ENCODE measurements at places on chromosomes 11 and 22.

DNA sequence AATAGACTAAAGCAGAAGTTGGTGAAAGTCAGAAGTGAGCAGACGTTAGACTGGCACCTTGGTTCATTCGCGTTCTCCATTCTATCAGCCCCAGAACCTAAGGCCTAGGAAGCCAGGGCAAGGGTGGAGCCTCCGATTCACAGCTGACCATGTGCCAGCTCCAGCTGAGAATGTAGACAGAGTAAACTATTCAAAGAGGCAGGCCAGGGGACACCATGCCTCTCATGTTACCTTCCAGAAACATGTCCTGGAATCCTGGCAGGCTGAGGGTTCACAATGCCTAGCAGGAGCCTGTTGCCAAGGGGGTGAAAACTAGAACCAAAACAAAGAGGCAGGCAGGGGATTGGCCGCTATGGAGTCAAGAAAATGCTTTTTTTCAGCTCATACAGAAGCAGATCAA lies 224.4 kb upstream of the POU2AF2 start:
- DNase-seq: no peak

DNA sequence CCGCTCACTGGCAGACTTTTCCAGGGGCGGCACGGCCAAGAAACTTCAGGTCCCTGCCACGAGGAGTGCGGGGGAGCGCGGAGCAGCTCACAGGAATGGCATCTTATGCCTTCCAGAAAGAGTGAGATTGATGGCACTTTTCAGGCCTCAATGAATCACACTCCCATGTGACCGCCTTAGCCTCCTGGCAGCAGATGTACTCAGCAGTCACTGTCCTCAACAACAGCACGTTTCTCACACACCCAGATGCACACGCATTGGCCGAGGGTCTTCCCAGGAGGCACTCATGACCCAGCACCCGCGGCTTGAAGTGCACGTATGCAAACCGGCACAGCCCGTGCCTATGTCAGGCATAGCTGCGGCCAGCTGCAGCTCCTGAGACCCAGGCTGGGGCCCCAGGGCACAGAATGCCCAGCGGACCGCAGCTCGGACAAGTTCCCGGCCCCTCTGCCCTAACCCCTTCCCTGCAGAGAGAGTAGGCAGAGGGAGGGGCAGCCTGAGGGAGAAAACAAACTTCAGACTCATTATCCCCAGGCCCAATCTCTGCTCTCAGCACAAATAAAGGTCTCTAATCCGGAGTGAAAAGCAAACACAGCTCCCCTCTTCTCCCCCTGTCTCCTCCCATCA lies 48.3 kb downstream of the RPUSD4 start:
- peak; percentile 93 for DNase-seq

DNA sequence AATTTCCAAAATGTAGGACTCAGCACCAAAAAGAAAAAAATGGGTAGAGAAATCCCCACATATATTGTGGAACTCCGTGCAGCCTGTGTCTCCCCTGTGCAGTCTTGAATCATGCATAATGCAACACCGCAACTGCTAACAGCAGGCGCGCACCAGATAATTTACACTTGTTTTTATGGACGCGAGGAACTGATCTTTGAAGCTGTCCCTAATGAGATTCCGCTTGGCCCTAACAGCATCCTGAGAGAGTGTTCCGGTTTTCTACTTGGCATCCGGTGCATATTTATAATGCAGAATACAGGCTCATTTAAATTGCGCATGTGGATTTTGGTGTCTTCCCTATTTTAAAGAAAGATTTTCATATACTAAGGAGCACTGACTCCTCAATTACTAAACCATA lies 21.1 kb downstream of the MPPED2 start:
- no peak for DNase-seq

- no peak for DNase-seq
Observed at GRCh38 chr11:94639901-94640721, 72.9 kb downstream of the PIWIL4 start.

DNA sequence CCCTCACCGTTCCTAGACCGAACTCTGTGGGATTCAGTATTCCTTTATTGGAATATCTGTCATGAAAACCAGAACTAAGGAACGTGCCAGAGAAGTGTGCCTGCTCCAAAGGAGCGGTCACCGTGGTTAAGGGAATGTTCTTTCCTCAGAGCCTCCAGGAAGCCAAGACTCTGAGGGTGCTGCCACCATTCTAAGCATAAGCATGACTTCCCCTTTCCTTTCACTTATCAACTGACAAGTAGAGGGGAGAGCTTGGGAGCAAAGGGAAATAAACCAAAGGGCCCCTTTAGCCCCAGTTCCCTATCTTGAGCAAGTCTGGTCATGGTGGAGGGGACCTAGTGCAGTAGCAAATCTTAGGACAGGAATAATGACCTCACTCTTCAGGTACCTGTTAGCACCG lies 26.8 kb downstream of the CTR9 start:
- DNase-seq: no peak

- DNase-seq: peak; percentile 37
Observed at GRCh38 chr11:8707541-8708191, 25.1 kb downstream of the RPL27A start.

DNA sequence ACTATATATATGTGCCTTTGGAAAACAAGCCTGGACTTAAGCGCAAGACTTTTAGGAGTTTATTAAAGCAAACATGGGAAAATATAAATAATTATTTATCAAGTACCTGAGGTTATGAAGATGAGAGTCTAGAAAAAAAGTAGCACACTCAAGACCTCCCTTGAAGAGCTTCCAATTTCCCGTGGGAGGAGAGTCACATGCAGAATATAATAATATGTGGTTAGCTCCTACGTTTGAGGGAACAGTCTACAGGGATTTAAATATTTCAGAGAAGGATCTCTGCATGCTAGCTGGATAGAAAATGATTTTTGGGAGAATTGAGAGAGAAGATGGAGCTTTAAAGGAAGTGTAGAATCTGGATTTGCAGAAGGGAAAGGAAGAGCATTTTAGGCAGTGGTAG lies 183.8 kb downstream of the SWAP70 start:
- DNase-seq: peak; percentile 63

DNA sequence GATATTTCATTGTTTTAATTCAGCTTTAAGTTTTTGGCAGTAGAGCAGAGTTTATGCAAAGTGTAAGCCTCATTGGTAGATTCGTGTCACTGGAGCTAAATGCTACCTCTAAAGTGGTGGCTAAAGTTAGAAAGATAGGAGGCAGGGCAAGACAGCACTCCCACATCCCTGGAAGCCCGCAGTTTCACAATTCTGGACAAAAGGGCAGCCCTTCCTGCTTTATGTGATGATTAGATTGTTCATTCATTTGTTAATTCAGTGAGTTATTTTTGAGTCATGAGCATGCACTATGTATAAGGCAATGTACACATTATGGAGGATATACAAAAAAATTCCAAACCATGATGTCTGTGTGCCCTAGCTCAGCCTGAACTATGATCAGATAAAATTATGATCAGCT lies 52.1 kb upstream of the EIF3M start:
- no peak for DNase-seq

GRCh38 chr11:113420808-113421207 lies 33.2 kb downstream of the ANKK1 start:
- no peak for DNase-seq

DNA sequence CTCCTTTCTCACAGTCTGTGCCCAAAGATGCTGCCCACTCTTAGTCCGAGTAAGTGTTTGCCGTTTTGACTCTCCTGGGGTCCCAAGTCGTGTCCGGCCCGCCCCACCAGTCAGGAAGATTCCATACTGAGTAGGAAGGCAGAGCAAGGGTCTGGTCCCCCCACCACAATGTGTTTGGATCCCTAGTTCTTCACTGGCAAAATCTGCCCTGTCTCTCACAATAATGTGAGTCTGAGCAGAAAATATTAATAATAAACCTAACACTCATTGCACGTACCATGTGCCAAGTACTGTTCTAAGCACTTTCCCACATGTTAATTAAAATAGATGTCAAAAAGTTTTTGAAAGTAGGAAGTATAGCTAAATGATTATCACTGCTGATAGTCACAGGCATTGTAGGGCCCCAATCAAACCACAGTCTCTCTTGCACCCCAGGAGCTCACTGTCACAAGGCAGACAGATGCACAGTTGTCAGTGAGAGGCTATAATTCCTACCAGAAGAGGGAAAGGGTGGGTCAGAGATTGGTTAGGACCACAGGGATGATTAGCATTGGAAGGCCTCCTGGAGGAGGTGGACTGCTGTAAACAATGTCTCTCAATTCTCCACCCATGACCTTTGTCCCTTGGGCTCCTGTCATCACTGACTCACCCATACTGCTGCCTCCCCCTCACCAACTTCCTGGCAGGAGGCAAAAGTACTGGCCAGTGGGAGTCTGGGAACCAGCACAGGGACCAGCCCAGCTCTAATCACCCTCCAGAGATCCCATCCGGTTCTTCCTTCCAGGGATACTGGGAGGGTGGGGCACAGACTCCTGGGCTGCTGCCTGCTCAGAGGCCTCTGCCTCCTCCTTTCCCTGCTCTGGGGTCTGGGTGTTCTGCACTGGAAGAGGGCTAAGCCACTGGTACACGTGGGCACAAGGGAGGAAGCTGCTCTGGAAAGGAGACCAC lies 1.0 kb upstream of the POLD4 start:
- peak; percentile 92 for DNase-seq

DNA sequence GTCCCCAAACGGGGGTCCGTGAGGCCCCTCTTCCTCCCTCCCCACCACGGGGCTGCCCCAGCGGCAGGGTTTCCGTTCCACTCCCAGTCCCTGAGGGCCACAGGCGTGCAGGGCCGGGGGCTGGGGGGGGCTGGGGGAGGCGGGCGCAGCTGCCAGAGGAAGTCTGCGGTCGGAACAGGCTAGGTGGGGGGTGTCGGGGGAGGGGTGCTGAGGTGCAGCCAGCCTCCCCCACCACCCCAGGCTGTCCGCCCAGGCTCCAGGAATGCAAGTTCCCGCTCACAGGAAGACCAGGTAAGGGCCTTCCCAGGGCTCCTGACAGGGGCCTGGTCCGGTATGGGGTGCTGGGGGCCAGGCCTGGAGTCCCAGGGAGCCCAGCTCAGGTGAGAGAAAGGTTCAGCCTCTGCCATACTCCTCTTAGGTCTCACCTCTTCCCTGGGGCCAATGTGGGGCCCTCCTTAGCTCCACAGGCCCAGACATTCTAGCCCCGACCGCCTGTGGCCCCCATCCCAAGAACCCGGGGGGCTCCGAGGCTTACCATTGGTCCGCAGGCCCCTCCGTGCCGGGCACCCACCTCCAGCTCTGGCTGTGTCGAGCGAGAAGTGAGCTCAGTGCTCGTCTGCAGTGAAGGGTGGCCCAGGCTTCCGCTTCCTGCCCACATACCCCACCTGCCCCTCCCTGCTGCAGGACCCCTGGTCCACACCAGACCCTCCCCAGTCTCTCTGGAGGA lies at the start of gene PTPRCAP:
Gene PTPRCAP (minus strand): TSS at position 601 of the 727 bp plus-strand sequence. CDS start 63 bp downstream, at position 538.
- DNase-seq: peak; percentile 39

DNA sequence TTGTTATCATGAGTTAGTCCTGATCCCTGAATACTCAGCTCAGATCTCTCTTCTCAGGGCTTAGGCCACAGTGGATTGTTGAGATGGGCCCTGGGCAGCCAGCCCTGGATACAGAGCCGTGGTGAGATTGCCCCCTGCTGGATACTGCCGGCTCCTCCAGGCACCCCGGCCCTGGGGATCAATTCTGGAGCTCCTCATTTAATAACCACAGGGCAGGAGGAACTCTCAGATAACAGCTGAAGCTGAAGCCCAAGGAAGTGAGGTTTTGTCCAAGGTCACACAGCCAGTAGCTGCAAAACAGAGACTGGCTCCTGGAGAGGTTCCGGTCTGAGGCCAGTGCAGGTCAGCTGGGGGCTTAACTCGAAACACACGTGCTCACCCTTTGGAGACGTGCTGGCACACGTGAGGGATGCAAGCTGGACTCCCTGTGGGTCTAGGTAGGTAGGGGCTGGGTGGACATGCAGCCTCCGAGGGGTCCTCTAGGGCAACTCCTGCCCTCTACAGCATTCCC lies 16.0 kb downstream of the USH1C start:
- DNase-seq: peak; percentile 9

DNA sequence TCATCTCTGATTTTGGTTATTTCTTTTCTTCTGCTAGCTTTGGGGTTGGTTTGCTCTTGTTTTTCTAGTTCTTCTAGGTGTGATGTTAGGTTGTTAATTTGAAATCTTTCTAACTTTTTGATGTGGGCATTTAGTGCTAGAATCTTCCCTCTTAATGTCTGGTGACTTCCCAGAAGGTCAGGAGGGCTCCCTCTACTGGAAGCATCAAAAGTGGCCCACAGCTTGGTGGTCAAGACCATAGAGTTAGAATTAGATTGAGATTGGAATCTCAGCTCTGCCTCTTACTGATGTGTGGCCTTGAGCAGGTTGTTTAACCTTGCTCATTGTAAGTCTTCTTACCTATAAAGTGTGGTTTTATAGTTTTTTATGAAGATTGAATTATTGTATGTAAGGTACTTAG lies 99.3 kb downstream of the FDX1 start:
- no peak for DNase-seq

GRCh38 chr22:29393019-29393608 lies 4.7 kb upstream of the AP1B1 start:
- no peak for DNase-seq

GRCh38 chr11:125591649-125592304 lies 875 bp upstream of the STT3A start:
- no peak for DNase-seq

GRCh38 chr22:19098157-19098556 lies 24.1 kb downstream of the DGCR2 start:
- no peak for DNase-seq

DNA sequence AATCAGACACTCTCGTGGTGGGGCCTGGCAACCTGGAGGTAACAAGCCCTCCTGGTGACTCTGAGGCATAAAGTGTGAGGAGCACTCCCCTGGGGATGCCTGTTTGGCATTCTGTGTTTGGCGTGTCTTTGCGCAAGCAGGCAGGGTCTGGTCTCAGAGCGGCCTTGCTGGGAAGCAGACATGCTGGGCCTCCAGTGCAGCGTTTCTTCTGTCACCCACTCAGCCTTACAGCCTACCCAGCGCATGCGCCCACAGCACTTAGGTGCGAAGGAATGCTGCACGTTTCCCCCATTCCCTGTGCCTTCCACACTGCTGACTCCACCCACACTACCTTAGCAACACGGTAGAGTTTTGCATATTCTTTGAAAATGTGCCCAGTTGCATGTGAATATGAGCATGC lies 7.4 kb upstream of the CXCR5 start:
- no peak for DNase-seq

- no peak for DNase-seq
Observed at GRCh38 chr11:88464528-88464927, 127.0 kb upstream of the CTSC start.

GRCh38 chr11:96736601-96737000 lies 346.8 kb downstream of the JRKL start:
- DNase-seq: peak; percentile 15

DNA sequence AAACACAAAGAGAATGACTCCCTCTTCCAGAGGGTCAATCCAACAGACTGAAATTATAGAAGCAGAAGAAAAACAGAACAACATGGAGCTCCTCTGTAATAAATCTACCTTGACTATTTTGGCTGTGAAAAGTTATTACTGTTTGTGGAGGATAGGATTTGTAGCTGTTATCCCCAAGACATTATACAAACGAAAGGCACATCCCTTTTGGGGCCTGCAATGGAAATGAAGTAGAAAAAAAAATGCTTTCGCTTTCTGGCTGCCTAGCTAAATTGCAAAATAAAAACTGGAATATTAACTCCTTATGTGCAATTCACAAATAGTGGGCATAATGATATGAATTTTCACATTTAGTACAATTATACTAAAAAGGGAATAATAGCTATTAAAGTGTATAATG lies 123.8 kb upstream of the CCDC179 start:
- no peak for DNase-seq

- no peak for DNase-seq
Observed at GRCh38 chr11:122656631-122657101, 1.1 kb downstream of the UBASH3B start.

Data from fibroblast of skin of right biceps (primary cell).